ENCODE measurements at places on chromosomes 6 and 20.

- no peak for DNase-seq
Observed at GRCh38 chr20:31806564-31807355, 12.4 kb upstream of the MYLK2 start.

DNA sequence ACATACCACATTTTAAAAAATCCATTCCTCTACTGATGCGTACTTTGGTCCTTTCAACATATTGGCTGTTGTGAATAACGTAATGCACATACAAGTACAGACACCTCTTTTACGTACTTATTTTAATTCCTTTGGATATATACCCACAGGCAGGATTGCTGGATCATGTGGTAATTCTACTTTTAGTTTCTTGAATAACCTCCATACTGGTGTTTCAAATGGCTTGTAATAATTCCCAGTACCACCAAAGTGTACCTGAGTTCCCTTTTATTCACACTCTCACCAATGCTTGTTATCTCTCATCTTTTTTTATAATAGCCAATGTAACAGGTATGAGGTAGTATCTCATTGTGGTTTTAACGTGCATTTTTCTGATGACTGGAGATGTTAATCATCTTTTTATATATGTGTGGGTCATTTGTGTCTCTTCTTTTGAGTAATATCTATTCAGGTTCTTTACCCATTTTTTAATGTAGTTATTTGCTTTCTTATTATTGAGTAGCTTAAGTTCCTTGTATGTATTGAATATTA, 191.9 kb downstream of the ADGB start:
- no peak for DNase-seq

DNA sequence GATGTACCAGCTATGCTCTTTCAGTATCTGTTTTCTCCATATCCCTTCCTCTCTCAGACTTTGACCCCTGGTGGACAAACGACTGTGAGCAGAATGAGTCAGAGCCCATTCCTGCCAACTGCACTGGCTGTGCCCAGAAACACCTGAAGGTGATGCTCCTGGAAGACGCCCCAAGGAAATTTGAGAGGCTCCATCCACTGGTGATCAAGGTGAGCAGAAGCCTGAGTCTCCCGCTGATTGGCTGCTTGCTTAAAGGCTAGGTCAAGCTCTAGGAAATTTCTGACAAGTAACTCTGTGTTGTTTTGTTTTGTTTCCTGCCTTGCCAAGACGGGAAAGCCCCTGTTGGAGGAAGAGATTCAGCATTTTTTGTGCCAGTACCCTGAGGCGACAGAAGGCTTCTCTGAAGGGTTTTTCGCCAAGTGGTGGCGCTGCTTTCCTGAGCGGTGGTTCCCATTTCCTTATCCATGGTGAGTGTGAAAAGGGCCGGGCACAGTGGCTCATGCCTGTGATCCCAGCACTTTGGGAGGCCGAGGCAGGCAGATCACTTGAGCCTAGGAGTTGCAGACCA, 28.6 kb downstream of the C6orf89 start:
- DNase-seq, result no peak

- DNase-seq, result no peak
Observed at GRCh38 chr6:87723170-87724078, 21.4 kb upstream of the AKIRIN2 start.

GRCh38 chr6:162684961-162685360, 42.6 kb downstream of the PRKN start:
- DNase-seq, result no peak

GRCh38 chr6:6915219-6915618, 192.5 kb upstream of the RREB1 start:
- no peak for DNase-seq

DNA sequence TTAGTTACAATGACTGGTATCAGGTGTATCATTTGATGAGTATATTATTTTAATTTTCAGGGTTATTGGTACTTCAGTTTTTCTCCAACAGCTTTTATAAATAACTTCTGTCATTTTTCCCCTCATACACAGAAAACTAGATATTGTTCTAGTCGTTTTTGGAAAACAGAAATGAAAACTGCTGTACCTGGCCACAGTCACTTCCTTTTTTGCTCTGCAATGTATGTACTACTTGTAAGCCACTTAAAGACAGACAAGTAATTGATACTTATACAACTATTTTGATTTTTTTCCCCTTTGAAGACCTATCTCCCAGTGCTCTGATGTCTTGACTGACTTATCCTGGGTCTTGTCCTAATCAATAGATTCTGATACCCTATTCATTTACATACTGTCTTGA, 218.6 kb upstream of the RUNX2 start:
- no peak for DNase-seq

DNA sequence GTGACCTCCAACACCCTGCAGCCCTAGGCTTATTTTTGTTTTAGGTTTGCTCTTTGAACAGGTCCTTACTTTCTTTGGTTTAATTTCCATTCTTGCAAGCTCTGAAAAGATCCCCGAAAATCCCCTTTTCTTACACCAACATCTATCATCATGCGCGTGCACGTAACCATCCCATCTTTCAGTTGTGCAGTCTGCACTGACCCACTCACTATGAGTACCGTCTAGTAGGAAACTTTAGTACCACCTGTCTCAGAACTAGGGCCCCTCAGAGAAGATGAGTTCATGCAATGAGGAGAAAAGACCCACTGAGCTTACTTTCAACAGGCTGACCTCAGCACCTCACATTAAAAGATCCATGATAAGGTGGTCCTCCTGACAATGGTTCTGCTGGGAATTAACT, 120.6 kb upstream of the AGPAT4 start:
- DNase-seq, result no peak

GRCh38 chr20:57756213-57756612, 46.4 kb upstream of the PMEPA1 start:
- no peak for DNase-seq

GRCh38 chr6:151029970-151030369, 164.5 kb downstream of the MTHFD1L start:
- DNase-seq, result no peak

GRCh38 chr6:108134213-108134970, 31.4 kb upstream of the NR2E1 start:
- DNase-seq, result no peak

DNA sequence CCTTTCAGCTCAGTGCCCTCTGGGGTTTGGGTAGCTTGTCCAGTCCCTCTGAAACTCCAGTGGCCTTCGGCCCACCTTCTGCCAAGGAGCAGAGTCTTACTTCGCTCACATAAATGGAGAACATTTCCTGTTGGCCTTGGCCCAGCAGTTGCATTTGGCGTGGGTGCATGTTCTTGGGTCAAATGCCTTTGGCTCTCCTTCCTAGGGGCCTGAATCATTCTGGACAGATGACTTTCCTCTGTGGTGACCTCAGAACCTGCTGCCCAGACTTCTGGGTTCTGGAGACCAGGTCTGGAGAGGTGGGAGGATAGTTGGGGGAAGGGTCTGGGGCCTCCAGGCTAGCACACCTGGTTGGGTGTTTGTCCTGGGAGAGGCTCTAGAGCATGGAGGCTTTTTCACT, 29.3 kb downstream of the BCAS4 start:
- DNase-seq, result no peak

DNA sequence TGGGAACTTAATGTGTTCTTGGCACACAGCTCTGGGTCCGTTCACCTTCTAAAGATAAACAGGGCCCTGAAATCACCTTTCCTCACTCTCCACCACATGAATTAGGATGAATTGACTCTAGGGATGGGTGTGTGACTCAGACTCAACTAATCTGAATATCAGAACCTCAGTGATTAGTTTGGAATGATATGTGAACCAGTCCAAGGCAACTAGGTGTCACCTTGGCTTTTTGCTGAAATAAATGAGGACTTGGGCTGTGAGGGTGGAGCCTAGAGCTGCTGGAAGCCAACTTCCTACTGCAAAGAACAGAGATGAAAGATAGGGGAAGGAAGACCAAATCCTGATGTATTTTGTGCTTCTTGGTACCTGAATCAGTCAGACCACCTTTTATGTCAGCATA, 132.0 kb upstream of the RNF24 start:
- DNase-seq, result no peak

GRCh38 chr20:37640600-37641561, 52.9 kb upstream of the CTNNBL1 start:
- DNase-seq, result no peak

DNA sequence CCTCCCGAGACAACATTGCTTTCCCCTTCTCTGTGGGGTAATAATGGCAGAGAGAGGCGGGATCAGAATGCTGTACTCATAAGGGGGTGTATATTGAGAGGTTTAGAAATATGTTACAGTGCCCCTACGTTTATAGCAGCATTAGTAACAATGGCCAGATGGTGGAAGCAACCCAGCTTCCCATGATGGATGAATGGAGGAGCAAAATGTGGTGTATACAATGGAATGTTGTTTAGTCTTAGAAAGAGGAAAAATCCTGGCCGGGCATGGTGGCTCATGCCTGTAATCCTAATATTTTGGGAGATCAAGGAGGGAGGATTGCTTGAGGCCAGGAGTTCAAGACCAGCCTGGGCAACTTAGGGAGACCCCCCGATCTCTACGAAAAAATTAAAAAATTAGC, 12.9 kb downstream of the BANF2 start:
- no peak for DNase-seq

DNA sequence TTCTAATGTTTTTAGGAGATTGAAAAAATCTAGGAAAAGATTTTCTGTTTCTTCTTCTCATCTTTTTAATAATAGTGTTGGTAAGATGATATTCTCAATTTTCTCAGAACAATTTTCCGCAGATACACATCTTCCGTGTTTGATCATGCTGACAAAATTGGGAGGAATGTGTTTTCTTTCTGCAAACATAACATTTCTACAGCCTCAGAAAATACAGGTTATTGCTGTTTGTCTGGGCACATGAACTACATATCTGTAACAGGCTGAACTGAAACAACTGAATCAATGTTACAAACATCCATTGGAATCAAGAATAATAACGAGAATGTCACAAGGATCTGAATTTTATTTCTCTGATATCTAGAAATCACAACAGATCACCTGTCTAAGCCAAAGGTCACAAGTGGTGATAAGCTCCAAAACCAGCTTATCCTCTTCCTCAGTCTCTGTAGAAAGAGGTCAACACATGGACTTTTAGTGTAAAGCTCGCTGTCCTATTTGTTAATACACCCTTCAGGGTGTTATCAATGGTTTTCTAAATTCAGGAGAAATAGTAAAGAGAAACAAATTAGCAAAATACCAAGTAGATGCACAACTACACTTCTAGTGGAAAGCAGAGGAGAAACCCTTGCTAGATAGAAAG, 197.3 kb upstream of the MARCKS start:
- DNase-seq, result no peak

DNA sequence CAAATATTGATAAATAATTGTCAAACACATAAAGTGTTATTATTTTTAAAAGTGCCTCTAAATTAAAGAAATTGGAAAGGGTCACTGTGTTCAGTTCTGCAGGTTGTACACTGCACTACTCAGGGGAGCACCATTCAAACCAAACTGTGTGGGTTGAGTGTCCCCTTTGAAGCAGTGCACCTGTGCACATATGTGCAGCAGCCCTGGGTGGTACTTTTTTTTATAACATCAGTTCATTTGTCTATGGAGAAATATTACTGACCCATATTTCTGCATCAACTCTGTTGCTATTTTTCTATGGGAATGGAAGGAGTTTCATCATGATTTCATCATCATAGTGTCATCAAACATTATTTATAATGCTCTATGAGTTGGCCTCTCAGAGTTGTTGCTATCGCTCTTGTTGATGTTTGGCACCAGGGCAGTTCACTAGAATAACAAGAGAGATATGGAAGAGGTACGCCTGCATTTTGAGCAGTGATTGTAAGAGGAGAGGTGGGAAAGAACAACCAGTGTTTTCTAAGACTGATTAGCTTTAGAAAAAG, 457.6 kb downstream of the TFAP2A start:
- DNase-seq, result no peak

DNA sequence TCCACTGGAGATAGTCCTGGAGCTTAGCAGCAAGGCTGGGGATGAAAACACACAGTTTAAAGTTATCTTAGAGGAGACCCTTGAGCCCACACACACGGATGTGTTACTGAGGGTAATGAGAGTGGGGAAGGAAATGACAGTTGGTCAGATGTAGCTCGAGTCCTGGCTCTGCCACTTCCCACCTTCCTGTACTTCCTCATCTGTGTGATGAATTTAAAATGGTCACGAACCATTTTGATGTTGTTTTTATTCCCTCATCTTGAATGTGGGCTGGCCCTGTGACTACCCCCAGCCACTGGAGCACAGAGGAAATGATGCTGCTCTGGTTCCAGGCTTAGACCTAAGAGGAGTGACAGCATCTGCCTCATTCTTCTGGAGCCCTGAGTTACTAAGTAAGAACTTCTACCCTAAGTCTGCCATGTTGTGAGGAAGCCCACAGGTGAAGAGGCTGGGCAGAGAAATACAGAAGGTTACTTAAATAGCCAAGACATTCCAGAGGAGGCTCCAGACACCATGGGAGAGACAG, 141.2 kb downstream of the NRN1 start:
- DNase-seq, result no peak

GRCh38 chr6:46787871-46788540, 5.2 kb upstream of the MEP1A start:
- DNase-seq, result no peak

GRCh38 chr6:108361312-108361932, 66.6 kb downstream of the AFG1L start:
- DNase-seq, result no peak

- DNase-seq, result no peak
Observed at GRCh38 chr6:189676-190075, 102.6 kb upstream of the DUSP22 start.

DNA sequence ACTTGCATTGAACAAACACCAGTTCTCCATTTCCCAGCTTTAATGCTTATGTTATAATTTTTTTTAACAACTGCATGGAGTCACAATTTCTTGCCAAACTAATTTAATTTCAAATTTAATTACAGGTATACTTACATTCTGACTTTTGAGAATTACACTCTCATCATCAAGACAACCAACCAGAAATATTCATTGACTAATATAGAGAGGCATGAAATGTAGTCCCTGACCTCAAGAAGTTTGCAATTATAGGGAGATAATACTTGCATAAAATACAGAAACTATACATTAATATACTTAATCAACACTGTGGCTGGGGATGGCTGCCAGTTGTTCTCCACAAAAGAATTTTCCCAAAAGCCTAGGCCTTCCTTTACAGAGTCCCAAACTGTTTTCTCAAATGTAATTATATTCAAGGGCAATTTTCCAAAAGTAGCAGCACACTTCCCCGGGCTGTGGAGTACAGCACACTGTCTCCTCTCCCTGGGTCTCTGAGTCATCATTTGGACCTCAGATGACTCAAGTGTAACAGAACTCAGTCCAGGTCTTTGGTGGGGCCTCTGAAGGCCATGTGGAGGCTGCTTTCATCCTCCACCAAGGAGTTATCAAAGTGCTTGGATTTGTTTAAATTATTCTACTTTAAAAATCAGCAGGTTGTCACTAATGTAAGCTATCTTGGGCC, 114.1 kb downstream of the KIF16B start:
- no peak for DNase-seq

- no peak for DNase-seq
Observed at GRCh38 chr6:134372603-134373281, 54.8 kb upstream of the SGK1 start.

- DNase-seq, result no peak
Observed at GRCh38 chr20:53384392-53384791, 209.2 kb downstream of the ZNF217 start.
